Stimulated activated CD8-positive, alpha-beta memory T cell treated with anti-CD3 and anti-CD28 coated beads, Interleukin-4, amount 100 ng/mL, for 1 hour (primary cell): ENCODE measurements at places on chromosomes 5 and 9.

DNA sequence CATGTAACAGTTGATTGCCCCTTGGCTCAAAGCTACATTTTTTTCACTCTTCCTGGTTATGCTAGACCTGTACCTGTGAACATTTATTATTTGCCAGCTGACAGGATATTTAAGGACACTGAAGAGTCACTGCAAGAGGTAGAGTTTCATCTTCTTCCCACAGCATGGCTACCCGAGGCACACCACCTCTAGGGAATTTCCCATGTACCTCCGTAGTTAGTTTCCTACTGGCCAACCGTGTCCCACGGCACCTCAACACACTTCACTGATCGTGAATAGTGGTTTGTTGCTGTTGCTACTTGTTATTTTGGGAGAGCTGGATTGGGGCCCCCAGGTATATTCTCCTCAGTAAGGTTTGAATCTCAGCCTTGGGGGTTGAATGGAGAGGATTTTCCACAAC, 648.6 kb downstream of the SEMA5A start:
- no peak for DNase-seq

GRCh38 chr5:73448463-73449136, at the start of gene FOXD1:
TSS of gene FOXD1 (minus strand) at chr5:73448777. CDS start at chr5:73448362, 415 bp downstream.
- DNase-seq = no peak

DNA sequence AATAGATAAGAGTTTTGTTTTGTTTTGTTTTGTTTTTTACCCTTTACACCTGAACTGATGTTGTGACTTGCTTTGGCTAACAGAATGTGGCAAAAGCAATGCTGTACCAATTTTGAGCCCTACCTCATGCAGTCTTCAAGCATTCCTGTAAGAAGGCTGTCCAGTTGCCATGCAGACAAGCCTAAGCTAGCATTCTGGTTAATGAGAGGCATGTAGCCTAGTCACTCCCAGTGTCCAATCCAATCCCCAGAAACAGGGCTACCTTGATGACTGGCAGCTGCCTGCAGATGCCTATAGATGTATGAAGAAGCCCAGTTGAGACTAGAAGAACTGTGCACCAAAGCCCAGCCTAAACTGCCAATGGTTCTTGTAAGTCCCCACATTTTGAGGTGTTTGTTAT, 9.4 kb upstream of the EFNA5 start:
- no peak for DNase-seq

GRCh38 chr5:96993760-96994159, 57.9 kb downstream of the LNPEP start:
- no peak for DNase-seq

GRCh38 chr5:55923177-55923771, 71.5 kb downstream of the IL6ST start:
- DNase-seq = no peak

- DNase-seq = no peak
Observed at GRCh38 chr9:137688725-137689124, 69.9 kb downstream of the EHMT1 start.

DNA sequence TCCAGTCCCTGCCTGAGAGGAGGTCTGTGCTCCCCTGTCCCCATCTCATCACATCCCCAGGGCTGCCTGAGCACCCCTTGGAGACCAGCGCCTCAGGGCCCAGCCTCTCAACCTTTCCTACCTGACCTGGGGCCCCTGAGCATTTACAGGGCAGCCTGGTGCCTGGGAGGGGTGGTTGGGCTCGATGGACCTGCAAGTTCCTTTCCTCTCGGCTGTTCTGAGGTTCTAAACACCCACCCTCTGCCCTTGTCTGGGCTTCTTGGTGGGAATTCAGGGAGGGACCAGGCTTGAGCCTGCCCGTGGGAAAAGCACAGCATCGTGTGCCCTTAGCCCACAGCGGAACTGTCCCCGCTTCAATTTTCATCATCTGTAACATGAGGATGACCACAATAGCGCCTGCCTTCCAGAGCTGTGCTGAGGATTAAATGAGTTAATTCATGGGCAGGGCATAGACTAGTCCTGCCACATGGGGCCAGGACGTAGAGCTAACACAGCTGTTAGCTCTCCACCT, 91.0 kb upstream of the SH3PXD2B start:
- no peak for DNase-seq

DNA sequence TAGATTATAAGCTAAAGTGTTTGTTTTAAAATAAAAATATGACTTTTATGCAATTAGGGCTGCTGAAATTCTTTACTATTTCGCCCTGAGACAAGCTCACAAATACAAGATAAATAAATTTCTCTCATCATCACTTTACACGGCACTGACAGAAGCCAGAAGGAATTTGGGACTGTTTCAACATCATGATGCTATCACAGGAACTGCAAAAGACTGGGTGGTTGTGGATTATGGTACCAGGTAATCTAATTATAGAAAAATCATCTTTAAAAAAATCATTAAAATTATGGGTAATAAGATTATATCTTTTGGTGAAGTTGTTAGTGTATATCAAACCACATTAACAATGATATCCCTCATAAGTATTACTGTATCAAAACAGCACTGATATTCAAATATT, 95.0 kb downstream of the MAN2A1 start:
- DNase-seq = no peak

- DNase-seq = peak; percentile 85
Observed at GRCh38 chr9:128007566-128008138, 26.9 kb upstream of the EEIG1 start.

GRCh38 chr9:122331523-122331927, 39.3 kb upstream of the PTGS1 start:
- no peak for DNase-seq

DNA sequence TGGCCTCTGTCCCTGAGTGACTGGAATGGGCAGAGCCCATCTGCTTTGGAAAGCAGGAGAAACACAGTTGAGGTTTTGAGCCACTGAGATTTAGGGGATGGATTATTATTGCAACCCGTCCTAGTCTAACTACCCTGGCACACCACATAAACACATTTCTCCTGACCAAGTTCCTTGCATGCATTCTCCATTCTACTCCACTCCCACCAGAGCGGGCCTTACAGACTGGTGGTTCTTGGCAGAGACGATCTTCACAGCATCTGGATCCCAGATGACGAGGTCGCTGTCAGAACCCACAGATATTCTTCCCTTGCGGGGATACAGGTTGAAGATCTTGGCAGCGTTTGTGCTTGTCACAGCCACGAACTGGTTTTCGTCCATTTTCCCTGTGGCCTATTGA, 111.0 kb downstream of the DPYSL3 start:
- no peak for DNase-seq

GRCh38 chr5:83197326-83197967, 120.1 kb downstream of the XRCC4 start:
- DNase-seq = no peak

DNA sequence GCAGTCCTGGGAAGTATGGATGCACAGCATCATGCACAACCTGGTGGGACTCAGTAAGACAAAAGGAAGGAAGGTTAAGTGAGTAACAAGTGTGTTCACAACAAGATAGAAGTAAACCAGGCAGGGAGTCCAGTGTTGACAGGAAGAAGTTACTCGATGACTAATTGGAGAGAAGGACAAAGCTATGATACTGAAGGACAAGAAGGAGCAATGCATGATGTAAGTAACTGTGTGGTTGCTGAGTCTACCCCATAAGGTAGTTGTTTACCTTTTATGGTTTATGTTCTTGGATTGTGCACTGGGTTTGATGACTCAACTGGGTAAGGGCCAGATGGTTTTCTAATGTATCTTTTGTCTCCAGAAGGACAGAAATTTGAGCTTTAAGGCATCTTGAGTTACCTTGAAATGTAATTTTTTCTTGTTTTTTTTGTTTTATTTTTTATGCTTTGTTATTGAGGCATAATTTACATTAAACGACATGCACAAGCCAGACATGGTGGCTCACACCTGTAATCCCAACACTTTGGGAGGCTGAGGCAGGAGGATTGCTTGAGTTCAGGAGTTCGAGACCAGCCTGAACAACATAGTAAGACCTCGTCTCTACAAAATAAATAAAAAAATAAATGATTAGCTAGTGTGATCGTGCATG, 89.2 kb upstream of the CAST start:
- no peak for DNase-seq

DNA sequence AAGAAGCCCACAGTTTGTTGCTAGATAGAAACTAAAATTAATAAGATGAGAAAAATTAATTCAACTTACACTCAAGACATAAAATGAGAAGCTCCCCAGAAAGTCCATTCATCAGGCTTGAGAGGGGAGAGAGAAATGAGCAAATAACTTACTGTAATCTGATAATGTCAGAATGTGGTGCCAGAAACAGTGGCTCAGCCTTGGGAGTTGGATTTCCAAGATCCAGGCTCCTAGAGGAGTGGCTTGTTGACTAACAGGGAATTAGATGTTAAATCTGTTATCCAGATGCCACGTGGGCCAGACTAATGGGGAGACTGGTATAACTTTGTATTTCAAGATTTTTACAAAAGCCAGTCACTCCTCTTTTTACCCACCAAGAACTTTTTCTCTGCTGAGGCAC, 458.2 kb downstream of the GADD45G start:
- DNase-seq = no peak

- DNase-seq = no peak
Observed at GRCh38 chr5:43661102-43661501, 58.1 kb downstream of the NNT start.

DNA sequence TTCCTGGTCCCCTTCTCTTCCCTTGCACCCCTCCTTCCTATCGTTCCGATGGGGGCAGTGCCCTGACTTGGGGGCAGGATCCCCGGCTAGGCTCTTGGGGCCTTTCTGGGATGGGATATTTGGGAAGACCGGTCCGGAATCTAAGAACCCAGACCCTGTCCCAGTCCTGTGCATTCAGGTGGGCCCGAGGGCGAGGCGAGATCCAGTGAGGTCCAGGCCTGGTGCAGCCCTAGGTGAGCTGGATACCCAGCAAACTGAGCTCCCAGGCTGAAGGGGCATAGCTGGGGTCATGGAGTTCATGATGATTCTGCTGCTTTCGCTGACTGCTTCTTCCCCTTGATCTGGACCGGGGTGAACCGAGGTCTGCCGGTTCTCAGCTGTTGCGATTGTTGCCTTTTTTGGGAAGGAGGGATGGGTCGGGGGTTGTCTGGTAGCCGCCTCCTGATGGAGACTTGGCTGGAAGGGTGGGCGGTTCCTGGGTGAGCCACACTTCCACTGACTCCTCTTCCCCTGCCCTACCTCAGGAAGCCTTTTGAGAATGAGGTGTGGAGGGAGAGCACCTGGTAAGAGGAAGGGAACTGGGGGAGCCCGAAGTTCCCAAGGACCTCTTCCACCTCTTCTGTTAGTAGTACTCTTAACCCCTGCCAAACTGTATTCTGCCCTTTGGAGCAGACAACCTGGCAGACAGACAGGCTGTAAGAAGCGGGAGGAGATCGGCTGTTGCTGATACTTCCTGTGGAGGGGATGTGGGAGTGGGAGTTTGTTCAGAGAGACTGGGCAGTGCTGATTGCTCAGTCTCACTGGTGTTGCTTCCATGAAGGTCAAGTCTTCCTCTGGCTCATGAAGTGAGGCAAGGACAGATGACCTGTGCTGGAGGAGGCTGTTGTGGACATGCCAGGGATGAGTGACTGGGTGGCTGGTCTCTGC, 1.0 kb downstream of the LRRC8A start:
- DNase-seq = no peak
